ENCODE measurements at places on chromosomes 7 and 10.

- no peak for DNase-seq
Observed at GRCh38 chr10:113751181-113751732, at the start of gene PLEKHS1. PLEKHS1 (plus strand) TSS chr10:113751682; CDS start chr10:113755278, 3,596 bp downstream.

GRCh38 chr7:7989616-7990440, 21.2 kb downstream of the GLCCI1 start:
- DNase-seq = no peak

GRCh38 chr7:50690541-50691011, 92.1 kb downstream of the GRB10 start:
- DNase-seq = no peak

DNA sequence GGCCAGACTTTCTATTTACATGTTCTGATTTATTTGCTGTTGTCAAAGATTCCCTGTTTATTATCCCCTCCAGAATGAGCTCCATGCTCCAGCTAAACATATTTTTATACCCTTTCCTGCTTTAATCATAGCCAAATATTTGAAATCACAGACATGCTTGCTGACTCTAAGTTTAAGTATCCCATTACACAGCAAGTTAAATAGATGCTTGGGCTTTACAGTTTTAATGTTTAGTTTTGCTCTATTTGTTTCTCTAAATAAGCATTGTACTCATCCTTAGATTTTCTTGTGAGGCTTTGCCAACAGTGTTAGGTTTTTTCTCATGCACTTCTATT, 196.8 kb downstream of the TAX1BP1 start:
- DNase-seq = no peak

- DNase-seq = peak; percentile 56
Observed at GRCh38 chr7:66921918-66922486, 977 bp downstream of the TMEM248 start.

DNA sequence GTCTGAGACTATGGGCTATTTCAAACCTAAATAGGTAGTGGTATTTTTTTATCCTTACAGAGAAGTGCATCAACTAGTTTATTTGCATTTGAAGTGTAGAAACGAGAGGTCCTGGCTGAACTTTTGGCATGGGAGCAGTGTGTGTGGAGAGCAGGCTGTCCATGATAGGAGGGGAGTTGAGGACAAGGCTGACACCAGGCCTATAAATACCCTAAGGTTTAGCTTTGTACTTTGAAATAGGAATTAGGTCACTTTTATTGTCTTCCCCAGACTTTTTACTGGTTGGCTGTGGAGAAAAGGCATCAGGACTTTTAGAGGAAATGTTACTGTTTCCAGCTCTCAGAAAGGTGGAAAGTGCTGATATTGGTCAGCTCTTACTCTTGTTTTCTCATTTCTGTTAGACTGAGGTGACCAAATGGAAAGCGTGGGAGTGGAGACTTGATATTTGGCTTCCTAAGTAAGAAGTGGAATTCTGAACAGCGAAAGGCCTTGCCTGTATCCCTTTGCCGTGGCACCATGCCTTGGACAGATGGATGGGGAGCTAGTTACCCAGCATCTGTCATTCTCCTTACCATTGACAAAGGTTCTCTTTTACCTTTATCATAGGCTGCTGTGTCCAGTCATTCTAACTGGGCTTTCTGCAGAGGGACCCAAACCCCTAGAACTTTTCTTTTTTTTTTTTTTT, 46.0 kb downstream of the GBF1 start:
- no peak for DNase-seq

DNA sequence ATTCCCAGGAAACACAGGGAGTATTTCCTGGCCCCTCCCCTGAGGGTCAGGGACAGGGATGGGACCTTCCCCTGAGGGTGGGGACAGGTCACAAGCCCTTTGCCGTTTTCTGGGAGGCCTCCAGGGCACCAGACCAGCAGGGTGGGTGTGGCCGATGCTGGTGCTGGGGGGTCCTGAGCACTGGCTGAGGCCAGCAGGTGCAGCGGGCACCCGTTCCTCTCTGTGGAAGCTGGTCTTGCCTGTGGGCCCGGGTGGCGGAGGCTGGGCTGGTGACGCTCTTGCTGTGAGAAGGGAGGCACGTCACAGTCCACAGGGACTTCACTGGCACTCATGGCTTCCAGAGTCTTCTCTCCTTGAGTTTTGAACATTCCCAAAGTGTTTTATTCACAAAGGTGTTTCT, 44.2 kb upstream of the CFAP46 start:
- DNase-seq = no peak

DNA sequence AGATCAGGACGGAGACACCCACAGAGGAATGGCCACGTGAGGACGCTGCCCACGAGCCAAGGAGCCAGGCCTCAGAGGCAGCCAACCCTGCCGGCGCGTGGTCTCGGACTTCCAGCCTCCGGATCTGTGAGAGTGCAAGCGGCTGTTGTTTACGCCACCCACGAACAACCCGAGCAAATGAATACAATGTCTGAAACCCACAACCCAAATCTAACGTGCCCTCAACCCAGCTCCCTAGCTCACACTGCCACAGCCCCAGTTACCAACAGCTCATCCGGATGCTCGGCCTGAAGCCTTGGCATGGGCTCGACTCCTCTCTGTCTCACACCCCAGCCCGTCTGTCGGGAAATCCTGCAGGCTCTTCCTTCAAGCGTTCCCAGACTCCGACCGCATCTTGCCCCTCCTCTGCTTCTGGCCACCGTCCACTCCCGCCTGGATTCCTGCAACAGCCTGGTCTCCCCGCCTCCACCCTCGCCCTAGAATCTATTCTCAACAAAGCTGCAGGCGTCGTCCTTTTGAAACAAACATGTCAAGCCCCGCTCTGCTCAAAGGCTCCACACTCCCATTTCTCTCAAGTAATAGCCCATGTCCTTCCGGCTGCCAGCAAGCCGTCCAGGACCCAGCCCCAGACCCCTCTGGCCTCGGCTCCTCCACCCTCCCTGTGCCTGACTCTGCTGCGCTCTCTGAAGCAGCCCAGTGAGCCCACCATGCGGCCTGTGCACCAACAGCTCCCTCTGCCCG, 35.3 kb downstream of the STK32C start:
- DNase-seq = no peak

- no peak for DNase-seq
Observed at GRCh38 chr10:129531195-129531968, 64.3 kb downstream of the MGMT start.

DNA sequence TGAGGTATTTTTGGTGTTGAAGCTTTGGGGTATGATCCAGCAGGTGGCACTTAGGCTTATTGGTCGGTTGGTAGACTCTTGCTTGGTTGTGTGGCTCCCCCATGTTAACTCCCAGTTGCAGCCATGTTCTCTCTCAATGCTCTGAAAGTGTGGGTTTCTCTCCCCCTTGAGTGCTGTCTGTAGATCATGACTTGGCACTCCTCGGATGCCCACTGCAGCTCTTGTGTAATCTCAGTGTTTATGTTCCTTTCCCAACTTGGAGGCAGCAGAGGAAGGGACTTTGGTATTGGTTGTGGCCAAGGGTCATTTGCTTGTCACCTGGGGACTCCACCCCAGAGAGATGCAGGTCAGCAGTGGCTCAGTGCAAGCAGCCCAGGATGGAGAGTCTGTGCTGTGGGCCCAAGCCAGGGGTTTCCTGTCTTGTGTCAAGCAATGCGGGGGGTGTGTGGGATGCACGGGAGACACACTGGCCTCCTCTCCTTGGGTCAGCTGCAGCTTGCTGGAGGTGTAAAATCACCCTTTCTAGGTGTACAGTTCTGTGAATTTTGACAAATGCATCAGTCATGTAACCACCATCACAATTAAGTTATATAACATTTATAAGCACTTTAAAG, 36.9 kb downstream of the PIK3CG start:
- DNase-seq = no peak

DNA sequence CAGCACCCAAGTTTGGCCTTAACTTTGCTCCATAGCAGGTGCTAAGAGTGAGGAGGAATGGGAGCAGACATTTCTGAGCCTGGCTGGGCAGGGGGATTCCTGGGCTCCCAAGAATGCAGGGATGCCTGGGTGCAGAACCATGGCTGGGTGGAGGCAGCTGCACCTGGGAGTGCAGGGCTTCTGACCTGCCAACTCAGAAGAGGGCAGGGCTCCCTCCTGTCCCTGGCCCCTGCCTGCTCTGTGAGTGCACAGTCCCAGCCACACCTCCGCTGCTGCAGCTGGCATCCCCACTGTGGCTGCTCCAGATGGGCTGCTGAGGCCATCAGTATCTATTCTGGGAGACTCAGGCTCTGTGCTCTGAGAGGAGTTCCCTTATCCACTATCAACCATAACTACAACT, 747.4 kb upstream of the VSTM2A start:
- no peak for DNase-seq

DNA sequence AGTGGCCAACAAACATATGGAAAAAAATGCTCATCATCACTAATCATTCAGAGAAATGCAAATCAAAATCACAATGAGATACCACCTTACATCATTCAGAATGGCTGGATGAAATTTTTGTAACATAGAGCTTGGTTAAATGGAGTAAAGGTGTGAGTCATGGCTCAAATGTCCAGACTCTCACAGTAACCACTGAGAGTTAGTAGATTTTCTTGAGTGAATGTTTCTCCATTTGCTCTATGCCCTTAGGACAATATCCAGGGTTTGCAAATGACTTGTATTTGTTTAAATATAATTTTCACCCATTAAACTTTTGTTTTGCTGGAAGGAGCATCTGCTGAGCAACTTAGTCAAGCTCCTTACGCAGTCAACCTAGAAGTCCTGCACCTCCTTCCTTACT, 967.2 kb downstream of the XPNPEP1 start:
- DNase-seq = no peak

DNA sequence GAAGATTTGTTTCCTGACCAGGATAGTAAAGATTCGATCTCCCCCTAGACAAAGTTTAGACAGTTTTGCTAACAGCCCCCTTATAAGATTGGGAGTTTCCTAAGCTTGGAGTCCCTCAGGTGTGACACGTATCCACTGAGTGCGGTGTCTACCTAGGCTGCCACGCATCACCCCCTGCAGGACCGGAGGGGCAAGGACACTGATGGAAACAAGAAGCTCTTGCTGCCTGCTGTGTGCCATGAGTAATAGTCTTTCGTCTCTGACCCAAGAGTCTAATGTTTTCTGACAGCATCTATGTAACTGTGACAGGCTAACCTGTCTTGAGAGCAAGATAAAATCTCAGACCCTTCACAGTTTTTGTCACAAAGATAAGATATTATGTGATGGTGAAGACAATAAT, 173.5 kb downstream of the SEMA3E start:
- DNase-seq = no peak

- no peak for DNase-seq
Observed at GRCh38 chr10:87913156-87913921, 49.9 kb downstream of the PTEN start.

- no peak for DNase-seq
Observed at GRCh38 chr10:30270247-30270646, 78.8 kb downstream of the MTPAP start.

DNA sequence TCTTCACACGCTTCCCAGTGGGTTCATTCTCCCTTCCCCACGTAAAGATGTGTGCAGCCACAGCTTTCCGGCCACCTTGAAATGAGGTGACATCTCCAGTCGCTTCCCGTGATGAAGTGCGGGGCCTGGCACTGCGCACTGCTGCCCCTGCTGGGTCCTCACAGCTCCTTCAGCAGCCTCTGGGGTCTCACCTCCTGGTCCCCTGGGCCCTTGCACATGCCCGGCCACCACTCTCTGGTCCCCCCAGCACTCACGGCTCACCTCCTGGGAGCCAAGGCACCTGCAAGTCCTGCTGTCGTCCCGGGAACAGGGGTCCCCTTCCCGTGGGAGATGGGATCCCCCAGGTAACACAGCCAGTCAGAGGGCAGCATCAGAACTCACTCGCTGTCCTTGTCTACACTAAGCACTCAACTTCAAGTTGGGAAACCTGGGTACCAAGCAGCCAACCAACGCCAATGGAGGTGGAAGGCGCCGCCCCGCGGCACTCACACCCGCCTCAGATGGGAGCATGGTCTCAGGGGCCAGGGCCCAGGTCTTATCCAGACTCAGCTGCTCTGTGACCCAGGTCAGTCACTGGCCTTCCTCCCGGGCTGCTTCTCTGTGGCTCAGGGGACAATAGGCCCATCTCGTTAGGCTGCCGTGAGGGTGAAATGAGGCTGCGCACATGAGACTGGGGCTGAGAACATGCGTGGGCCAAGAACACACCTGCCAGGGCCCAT, 176.2 kb downstream of the PTPRN2 start:
- DNase-seq = no peak

DNA sequence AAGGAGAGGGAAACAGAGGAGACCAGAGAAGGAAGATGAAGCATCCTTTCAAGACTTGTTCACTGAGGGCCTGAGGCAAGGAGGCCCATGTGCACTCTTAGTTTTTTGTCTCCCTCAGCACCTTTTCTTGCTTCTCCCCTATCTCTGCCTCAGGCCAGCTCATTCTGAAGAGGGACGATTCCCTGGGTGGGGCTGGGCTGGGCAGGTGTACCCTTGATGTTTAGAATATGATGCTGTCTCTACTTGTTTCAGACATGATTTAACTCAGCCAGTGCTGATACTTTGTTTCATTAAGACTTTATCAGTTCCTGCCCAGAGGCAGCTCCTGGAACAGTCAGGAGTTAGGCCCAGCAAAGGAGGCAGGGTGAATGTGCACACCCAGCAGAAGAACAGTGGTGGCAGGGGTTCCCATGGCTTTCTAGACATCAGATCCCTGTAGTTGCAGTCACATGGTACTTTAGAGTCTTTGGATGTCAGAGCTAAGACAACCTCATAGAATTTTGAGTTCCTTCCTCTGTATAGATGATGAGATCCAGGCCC, 3.4 kb downstream of the PRXL2A start:
- no peak for DNase-seq

- peak; percentile 53 for DNase-seq
Observed at GRCh38 chr7:112422842-112423496, 27.3 kb upstream of the IFRD1 start.

- DNase-seq = no peak
Observed at GRCh38 chr10:133020193-133020817, 67.4 kb upstream of the ADGRA1 start.

- no peak for DNase-seq
Observed at GRCh38 chr7:110867771-110868170, 223.2 kb upstream of the LRRN3 start.

DNA sequence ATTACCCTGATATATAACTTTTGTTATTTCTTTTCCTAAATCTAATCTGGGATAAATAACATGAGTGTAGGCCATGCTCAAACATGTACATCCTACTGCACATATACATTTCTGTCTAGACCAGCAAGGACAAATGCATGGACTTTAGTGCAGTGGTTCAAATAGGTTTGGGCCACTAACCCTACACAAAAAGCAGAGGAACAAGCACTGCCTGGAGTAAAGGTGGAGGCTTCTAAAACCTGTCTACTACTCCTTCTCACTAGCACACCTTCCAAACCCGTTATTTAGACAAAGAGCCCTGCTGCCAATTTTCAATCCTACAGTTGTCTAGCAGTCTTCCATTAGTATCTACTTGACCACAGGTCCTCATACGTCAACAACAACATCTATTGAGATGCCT, 34.8 kb downstream of the SGCE start:
- DNase-seq = no peak

DNA sequence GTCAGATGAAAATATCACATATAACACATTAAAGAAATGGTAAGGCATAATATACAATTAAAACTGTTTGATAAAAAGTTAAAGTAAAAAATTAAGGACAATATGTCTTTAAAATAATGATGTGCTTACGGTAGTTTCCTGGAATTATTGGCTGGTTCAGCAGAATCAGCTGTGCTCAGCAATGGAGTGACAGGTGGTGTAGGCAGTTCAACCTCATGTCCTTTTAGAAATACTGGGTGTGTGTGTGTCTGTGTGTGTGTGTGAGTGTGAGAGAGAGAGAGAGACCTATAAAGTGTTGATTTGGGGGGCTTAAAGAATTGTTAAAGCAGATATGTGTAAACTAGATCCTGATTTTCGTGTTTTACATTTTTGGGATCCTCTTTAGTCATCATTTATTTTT, 141.2 kb downstream of the ADAM22 start:
- no peak for DNase-seq

GRCh38 chr7:7745966-7746365, 27.6 kb upstream of the RPA3 start:
- DNase-seq = no peak

GRCh38 chr10:36354633-36355032, 712.5 kb upstream of the FZD8 start:
- DNase-seq = no peak
